ENCODE measurements at places on chromosomes 12 and 14.

DNA sequence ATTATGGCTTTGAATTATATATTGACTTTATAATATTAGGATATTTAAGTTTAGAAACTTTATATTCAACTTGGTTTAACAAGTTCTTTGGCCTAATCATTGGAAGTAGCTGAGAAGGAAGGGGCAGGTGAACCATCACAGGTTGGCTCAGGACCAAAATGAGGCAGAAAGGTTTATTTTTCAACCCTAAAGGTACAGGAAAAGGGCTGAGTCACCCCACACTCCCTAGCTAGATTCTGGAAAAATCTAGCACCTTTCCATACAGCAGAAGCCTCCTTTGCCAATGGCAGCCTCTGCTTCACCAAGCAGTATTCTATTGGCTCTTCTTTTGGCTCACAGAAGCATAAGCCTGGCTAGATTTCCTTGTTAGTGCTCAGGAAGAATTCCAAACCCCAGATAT, 19.3 kb upstream of the MED6 start:
- no peak for DNase-seq

DNA sequence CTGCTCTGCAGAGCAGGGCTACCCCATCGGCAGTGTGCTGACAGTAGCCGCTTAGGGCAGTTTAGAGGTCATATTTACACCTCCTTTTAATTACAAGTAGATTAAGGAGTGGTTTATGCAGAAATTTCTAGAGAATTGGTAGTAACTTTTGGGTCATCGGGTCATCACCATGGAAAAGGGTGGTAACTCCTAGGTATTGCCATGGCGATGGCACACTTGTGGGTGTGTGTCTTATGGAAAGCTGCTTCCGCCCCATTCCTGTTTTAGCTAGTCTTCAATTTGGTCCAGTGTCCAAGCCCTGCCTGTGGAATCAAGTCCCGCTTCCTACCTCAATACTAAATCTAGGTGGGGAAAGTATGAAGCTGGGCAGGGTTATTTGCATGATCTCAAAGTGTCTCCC, 29.5 kb upstream of the ZNF740 start:
- DNase-seq: no peak

DNA sequence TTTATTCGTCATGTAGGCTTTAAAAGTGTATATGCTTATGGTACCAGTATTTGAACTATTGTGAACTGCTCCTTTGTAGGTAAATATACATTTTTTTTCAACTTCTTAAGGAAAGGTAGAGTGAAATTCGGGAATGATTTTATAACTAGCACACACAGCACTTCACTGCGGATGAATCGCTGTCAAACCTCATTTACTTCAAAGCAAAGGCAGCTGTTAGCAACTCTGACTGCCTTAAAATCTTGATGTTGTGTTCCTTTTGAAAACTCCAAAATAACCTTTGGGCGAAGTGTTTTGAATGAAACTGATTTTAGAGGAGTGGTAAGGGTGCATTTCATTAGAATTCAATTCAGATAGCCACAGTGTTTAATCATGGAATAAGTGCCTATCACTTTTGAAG, 95.8 kb downstream of the GLT1D1 start:
- no peak for DNase-seq

GRCh38 chr14:27049701-27050100, 451.9 kb upstream of the NOVA1 start:
- DNase-seq: no peak

DNA sequence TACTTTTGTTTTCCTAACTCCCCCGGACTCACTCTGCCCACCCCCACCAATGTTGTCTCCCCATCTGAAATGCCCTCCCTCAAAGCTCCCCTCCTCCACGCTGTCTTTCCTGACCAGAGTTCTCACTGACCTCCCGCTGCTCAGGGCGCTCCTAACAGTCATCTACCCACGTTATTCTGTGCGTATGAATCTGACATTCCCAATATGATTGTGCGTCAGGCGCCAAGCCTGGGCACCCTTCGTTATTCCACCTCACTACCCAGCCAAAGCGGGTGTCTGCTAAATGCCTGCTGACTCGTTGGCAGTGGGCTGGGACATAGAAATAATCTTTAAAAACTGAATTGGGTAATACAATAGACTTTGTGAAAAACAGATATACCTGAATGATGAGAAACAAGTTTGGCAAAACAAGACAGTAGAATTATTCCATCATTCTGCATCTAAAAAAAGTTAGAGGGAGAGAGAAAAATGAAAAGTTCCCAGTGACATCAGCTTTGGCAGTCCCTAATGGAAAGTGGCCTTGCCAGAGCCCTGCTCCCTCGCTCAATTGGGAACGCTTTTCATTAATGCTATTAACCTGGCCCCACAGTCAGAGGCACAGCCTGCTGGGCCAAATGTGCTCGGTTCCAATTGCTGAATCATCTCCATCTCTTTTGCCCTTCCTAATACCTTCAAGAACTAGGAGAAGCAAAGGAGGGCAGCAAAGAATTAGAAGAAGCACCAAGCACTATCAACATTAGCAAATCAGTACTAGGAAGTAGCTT, 74.0 kb upstream of the PLXNC1 start:
- DNase-seq: no peak

GRCh38 chr12:67742461-67742860, 93.9 kb downstream of the DYRK2 start:
- no peak for DNase-seq

DNA sequence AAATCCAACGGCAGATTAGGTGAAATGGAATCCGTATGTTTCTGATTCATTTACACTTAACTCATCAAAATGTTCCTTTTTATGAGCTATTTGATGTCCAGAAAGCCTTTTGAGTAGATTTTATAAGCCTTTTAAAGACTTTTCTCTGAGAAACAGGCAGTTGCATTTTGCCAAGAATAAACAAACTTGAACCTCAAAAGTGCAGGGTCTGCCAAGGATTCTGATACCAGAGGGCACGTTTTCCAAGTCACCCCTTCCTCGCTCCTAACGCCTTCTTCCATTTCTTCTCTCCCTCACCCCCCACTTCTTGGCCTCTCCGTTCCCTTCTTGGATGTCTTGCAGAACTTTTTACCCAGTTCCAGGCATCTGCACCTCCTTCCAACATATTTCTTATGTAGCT, 200.6 kb upstream of the TBX3 start:
- no peak for DNase-seq

GRCh38 chr14:46691819-46692218, 40.2 kb upstream of the RPL10L start:
- no peak for DNase-seq

GRCh38 chr12:53695152-53696145, 19.6 kb upstream of the ATP5MC2 start:
- DNase-seq: no peak

- no peak for DNase-seq
These were observed 4.8 kb downstream of the RNU4-2 start for GRCh38 chr12:120286768-120287490.

GRCh38 chr12:64616201-64616600, 5.9 kb downstream of the RASSF3 start:
- no peak for DNase-seq

DNA sequence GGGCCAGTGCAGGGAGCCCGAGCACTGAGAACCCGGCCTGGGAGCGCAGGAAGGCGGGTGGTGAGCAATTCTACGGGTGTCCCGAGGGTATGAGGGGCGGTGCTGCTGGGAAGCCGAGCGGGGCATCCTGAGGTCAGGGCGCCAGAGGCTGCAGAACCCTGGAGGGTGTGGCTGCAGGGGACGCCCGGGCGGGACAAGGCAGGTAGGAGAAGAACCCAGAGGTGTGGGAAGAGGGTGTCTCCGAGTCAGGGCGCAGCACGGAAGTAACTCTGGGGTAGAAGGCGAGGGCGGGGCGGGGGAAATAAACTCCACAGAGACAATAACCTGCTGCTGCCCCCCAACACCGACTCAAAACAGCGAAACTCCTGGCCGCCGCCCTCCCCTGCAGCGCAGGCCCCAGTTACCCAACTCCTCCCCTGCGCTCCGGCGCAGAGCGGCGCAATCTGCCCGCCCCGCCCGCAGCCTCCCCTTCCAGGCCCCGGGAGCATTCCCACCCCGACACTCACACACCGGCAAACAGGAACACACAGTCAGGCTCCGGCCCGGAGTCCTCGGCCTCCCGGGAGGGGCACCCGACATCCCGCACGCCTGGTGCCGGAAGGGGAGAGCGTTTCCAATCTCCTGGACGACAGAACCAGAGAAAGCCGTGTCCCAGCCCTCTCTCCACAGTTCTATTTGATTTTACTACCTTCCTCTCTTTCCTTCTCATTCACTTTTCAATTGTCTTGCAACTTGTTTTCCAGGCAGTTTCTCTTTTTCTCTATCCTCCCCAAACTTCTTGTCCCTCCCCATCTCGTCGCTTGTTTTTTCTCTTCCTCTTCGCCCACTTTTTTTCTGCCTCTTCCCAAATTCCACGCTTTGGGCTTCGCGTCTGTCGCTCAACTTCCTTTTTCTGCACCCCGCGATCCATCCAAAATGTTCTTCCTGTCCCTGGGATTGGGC, 2.4 kb downstream of the HRK start:
- no peak for DNase-seq

DNA sequence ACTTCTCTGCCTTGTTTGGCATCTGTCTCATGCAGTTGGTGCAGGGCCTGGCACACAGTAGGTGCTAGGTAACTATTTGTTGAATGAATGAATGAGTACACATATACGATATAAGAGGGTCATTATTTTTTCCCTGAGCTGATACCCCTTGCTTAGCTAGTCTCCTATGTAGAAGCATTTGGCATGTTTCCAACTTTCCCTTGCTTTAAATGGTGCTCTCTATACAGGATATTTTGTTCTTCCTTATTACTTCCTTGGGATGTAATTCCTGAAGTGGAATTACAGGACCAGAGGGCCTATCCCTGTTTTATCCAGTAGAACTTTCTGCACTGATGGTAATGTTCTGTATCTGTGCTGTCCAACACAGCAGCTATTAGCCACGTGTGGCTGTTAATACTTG, 250.1 kb upstream of the PWP1 start:
- no peak for DNase-seq

- DNase-seq: no peak
These were observed at the start of gene TMEM52B for GRCh38 chr12:10178821-10179220. Gene TMEM52B, plus strand, starts transcription at chr12:10179032. Its CDS starts 543 bp downstream, at chr12:10179575.

DNA sequence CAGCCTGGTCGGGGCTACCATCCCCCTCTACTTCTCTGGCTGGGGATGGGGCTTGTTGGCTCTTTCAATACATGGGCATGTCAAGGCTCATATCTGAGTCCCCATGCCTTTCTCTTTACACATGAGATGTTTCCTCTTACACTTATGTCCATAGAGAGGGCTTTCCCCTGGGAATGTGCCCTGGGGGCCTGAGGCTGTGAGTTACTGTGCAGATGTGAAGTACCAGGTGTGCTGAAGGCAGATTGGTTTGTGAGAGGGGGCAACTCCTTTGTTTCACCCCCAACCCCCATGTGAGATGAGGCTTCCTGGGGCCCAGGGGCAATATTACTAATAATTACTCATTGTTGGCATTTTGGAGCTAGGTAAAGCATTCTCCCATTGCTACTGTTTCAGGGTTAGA, 32.8 kb downstream of the NRXN3 start:
- DNase-seq: no peak

GRCh38 chr12:79001404-79001803, 136.8 kb downstream of the SYT1 start:
- no peak for DNase-seq

- DNase-seq: no peak
These were observed 2.6 kb upstream of the EVL start for GRCh38 chr14:100062590-100062989.

- DNase-seq: no peak
These were observed 110.3 kb downstream of the SINHCAF start for GRCh38 chr12:31215518-31216232.

- DNase-seq: no peak
These were observed 333.8 kb downstream of the CACNA1C start for GRCh38 chr12:2386566-2386965.

GRCh38 chr12:109637348-109637747, 63.8 kb downstream of the MVK start:
- DNase-seq: no peak

- no peak for DNase-seq
These were observed 24.2 kb downstream of the NOC4L start for GRCh38 chr12:132168311-132169031.

DNA sequence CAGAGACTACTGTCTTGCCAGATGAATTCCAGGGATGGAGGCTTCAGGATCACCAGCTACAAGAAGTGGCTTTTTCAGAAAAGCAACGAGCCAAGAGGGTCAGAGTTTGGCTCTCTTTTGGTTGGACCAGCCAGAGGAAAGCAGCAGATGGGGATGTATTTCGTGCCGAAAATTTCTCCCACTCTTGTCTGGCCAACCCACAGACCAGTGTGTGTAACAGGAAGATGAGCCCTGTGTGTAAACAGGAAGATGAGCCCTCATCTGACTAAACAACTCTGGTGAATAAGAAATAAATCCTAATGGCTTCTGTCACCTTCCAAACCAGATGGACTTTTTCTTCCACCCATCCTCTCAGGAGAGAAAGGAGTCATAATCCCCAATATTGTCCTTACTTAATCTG, 13.1 kb downstream of the GPR68 start:
- DNase-seq: no peak

GRCh38 chr12:116861320-116861719, 19.9 kb downstream of the HRK start:
- no peak for DNase-seq

GRCh38 chr12:71873821-71874220, 34.3 kb downstream of the TBC1D15 start:
- DNase-seq: no peak

GRCh38 chr12:90280564-90281058, 572.0 kb upstream of the ATP2B1 start:
- no peak for DNase-seq

DNA sequence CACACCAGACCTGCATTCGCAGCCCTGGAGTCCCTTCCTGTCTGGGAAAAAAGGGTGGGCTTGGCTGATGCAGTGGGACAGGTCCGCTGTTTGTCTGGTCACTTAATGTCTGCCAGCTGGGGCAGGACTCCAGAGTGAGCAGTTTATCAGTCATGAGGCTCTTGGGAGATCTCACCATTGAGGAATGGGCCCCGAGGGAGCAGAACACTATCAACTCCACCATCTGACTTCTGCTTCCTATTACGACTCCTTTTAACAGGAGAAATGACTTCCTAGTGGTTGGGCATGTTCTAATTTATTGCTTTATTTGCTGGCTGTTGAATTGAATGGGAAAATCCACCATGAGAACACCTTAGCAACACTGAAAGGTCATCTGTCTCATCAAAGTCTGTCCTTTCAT, 182.5 kb upstream of the RASSF8 start:
- no peak for DNase-seq

DNA sequence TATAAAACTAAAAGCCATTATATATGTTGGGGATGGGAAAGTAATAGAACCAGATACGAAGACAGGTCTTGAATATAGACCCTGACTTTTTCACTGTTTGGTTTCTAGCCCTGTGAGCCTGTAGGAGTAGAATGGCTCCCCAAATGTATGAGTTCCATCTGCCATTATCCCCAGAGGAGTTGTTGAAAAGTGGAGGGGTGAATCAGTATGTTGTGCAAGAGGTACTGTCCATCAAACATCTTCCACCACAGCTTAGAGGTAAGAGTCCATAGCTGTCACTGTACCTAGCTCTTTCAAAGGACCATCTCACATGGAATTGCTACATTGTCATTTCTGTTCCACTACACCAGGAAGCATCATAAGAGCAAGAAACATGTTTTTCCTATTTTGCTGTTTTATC, 1.1 kb downstream of the NCAPD2 start:
- DNase-seq: no peak
